ENCODE measurements at places on chromosomes 2 and 18.
A peak's percentile ranks its signal among the peaks of the same experiment; 100 is the strongest.

DNA sequence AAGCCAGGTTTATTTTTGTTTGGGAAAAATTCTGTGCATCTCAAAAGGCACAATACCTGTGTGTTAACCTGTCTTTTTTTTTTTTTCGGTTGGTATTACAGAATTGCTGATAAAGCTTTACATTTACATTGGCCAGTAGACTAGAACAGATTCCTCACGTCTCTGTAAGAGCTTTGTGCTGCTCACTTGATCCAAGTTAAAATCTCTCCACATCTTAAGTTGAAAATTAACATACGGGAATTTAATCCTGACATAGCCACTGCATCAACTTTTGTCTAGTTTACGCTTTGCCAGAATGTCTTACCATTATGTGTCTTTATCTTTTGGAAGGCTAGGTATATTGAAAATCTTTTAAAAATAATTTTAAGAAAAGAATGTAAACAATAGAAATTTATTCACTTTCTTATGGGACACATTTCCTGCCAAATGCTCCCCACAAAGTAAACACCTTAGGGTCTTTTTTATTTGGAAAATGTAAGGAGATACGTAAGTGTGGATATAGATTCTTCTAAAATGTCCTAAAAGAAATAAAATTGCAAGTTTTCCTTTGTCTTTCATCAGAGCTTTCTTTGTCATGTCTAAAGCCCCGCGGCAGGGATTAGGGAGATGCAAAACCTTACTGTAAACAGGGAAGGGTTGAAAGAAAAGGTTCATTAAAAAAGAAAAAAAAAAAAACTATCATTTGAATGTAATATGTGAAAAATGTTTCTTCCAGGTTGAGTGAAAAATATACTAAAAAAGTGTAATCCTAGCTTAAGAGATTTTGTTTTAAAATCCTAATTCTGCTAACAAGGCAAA lies 912.8 kb downstream of the NRXN1 start:
- H3K4me1 ChIP-seq: no peaks in the 10 kb centered on the region
- no peak overlapping the region for H3K27ac ChIP-seq
- no peak overlapping the region for H3K4me3 ChIP-seq
- no peak for DNase-seq
- no peaks in the 10 kb centered on the region for H3K27me3 ChIP-seq
- H3K36me3 ChIP-seq: no peaks in the 10 kb centered on the region

- DNase-seq: no peak
- H3K27ac ChIP-seq: no peak overlapping the region
- H3K4me3 ChIP-seq: no peak overlapping the region
- H3K4me1 ChIP-seq: no peaks in the 10 kb centered on the region
- no peaks in the 10 kb centered on the region for H3K36me3 ChIP-seq
Measured at GRCh38 chr2:216465579-216466195, 33.0 kb upstream of the RPL37A start.

DNA sequence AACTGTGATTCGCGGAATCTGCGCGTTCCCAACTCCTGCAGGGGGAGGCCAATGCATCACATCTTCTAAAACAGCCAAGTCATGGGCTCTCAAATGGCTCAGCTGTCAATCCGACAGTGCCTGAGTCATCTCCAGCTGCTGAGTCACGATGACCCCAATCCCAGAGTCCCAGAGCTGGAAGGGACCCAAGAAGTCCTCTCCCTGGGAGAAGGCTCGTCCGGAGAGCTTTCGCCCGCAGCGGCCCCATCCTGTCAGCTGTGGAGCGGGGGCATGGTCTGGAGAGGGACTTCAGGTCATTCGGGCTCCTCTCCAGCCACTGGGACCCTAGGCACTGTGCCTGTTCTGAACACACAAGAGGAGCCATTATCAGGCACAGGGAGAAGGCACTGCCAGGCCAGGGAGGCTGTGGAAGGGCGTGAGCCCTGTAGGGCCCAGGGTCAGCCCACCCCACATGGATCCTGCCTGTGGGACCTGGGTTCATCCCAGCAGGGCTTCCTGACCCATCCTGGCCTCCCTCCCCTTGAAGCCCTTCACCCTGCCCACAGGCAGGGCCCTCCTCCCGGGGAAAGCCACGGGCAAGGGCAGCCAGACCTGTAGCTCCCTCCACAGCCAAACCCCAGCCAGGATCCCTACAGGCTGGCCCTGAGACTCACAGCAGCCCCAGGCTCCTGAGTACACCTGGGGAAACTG lies 47.6 kb upstream of the GPC1 start:
- H3K4me1 ChIP-seq: no peaks in the 10 kb centered on the region
- no peak overlapping the region for H3K4me3 ChIP-seq
- no peak for DNase-seq
- no peaks in the 10 kb centered on the region for H3K27me3 ChIP-seq
- no peak overlapping the region for H3K27ac ChIP-seq

- DNase-seq: no peak
- no peak overlapping the region for H3K27ac ChIP-seq
- no peaks in the 10 kb centered on the region for H3K36me3 ChIP-seq
Measured at GRCh38 chr2:119009110-119009509, 67.1 kb downstream of the MARCO start.

DNA sequence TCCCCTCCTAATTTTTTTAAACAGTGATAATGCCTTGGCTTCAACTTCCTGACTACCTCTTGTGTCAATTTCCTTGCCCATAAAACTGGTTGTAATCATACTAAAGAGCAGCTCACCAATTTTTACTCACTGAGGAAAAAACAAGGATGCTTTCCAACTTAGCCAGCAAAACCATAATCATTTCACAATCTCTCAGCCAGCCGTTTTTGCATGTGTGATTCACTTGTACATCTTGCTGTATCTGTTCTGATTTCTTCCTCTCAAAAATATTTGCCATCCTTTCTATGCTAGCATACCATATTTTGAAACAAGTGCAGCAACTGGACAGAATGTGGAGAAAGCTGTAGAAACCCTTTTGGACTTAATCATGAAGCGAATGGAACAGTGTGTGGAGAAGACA lies 60.7 kb downstream of the RAB27B start:
- H3K27me3 ChIP-seq: no peaks in the 10 kb centered on the region
- no peaks in the 10 kb centered on the region for H3K36me3 ChIP-seq
- no peaks in the 10 kb centered on the region for H3K4me1 ChIP-seq

GRCh38 chr2:219541611-219542180 lies 1.9 kb downstream of the CHPF start:
- no peak overlapping the region for H3K27ac ChIP-seq
- no peaks in the 10 kb centered on the region for H3K27me3 ChIP-seq
- no peaks in the 10 kb centered on the region for H3K36me3 ChIP-seq

- no peak overlapping the region for H3K4me3 ChIP-seq
- H3K27me3 ChIP-seq: peaks cover 4% of the 10 kb centered on the region
- no peaks in the 10 kb centered on the region for H3K36me3 ChIP-seq
- DNase-seq: no peak
Measured at GRCh38 chr18:59202258-59202820, 17.6 kb upstream of the GRP start.

DNA sequence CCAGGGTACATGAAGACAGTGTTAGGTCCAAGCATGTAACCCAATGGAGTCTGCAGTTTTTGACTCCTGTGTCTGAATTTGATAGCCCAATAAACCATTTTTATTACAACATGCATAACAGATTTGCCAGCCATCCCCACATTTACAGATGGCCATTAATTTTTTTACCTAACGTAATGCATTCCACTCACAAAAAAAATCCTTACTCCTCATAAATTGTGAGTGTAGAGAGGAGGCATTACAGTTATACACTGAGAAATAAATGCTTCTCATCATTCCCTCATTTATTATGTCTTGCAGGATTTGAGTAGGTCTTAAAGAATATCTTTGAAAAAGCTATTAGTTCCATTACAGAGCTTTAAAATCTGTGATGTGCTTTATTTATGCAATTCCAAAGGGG lies 193.8 kb downstream of the CMPK2 start:
- DNase-seq: no peak
- no peak overlapping the region for H3K27ac ChIP-seq
- no peaks in the 10 kb centered on the region for H3K27me3 ChIP-seq
- no peak overlapping the region for H3K4me3 ChIP-seq

DNA sequence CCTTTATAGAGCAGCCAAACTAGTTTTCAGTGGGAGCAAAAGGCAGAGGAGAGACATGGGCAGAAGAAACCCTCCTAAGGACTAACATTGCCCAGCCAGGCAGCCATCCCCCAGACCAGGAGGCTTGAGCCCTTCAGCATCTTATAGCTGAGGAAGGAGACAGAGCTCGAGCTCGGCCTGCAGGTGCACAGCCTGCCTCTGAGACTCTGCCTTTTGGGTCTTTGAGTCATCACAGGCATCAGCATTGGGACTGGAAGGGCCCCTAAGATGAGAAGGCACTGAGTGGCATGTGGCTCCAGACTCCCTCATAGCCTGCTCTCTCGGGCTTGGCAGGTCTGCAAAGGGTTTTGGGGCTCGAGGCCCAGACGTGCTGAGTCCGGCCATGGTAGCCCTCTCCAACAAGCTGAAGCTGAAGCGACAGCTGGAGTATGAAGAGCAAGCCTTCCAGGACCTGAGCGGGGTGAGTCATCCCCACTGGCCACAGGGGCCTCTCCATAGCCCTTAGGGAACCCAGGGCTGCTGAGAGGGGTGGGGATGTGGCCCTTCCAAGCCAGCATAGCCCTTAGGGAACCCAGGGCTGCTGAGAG lies 84.1 kb downstream of the EPAS1 start:
- DNase-seq: no peak
- no peaks in the 10 kb centered on the region for H3K27me3 ChIP-seq

- DNase-seq: no peak
- no peak overlapping the region for H3K4me3 ChIP-seq
- no peaks in the 10 kb centered on the region for H3K36me3 ChIP-seq
- H3K27me3 ChIP-seq: no peaks in the 10 kb centered on the region
Measured at GRCh38 chr2:2291500-2292260, 39.4 kb downstream of the MYT1L start.

DNA sequence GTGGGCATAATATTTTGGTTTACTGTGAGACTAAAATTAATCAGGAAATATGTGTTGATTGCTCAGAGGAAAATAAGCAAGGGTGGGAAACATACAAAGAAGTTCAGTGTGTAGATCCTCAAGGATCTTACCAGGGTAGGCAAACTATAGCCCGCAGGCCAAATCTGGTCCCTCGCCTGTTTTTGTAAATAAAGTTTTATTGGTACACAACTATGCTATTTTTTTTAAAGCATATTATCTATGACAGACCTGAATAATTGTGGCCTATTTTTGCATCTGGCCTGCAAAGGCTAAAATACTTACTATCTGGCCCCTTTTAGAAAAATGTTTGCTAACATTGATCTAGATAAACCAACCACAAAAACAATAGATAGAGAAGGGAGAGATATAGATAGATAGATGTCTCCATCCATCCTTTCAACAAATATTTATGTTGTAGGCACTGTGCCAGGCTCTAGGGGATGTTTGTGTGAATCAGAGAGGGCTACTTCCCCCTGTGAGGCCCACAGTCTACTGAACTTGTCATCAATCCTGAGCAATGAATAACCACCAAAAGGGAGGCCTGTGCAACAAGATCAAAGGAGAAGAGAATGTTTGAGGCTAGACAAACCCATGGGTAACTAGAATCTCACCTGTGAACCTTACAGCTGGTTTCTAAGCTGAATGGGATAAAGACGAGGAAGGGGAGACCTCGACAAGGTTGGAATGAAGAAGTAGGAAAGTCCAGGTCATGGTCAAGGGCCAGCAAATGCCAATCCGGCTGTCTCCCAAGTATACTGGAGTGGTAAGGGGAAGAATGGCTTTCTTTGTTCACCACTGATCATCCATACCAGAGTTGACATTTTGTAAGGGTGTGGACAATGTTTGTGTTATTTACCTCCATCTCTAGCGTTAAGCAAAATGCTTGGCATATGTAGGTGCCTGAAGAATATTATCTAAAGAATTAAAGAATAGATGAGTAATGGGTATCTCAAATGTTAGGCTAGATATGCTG lies 23.6 kb downstream of the ALPK2 start:
- no peak overlapping the region for H3K4me3 ChIP-seq
- H3K4me1 ChIP-seq: peaks cover 32% of the 10 kb centered on the region
- no peak overlapping the region for H3K27ac ChIP-seq
- no peaks in the 10 kb centered on the region for H3K27me3 ChIP-seq
- H3K36me3 ChIP-seq: no peaks in the 10 kb centered on the region

DNA sequence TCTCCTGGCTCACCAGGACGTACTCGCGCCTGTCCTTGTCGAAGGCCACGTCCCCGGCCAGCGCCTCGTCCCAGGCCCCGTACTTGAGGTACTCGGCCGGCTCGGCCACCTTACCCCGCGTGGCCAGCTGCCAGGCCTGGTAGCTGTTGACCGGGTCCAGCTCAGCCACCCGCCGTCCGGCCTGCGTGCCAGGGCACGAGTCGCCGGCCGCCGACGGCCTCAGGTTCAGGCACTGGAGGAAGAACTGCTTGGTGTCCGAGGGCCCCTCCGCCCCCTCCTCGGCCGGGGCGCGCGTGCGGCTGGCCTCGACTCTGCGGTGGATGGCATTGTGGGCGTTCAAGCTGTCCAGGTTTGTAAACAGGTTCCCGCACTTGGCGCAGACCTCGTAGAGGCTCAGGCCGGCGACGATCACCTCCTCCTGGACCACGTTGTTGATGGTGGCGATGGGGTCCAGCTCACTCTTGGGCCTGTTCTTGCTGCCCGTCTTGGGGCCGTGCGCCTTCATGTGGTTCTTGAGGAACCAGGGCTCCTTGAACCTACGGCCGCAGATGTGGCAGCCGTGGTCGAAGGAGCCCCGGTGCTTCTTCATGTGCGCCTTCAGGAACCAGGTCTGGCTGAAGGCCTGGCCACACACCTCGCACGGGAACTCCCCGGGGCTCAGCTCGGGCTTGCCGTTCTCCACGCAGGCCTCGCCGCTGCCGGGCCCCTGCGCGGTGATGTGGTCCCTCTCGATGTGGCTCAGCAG lies 53.2 kb downstream of the ZNF516 start:
- no peaks in the 10 kb centered on the region for H3K4me1 ChIP-seq
- H3K36me3 ChIP-seq: no peaks in the 10 kb centered on the region
- no peaks in the 10 kb centered on the region for H3K27me3 ChIP-seq

DNA sequence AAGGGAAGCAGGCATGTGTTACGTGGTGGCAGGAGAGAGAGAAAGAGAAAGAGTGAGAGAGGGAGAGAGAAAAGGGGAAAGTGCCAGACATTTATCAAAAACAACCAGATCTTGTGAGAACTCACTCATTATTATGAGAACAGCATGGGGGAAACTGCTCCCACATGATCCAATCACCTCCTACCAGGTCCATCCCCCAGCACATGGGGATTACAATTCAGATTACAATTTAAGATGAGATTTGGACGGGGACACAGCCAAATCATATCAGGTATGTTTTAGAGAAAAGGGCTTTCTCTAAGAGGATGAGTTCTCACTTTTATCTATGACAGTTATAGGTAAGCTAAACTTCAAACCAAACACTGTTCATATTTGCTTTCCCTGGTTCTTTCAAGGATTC lies 597.3 kb upstream of the PIK3C3 start:
- H3K36me3 ChIP-seq: no peaks in the 10 kb centered on the region
- DNase-seq: no peak
- no peaks in the 10 kb centered on the region for H3K4me1 ChIP-seq
- no peaks in the 10 kb centered on the region for H3K27me3 ChIP-seq
- no peak overlapping the region for H3K4me3 ChIP-seq

- H3K27ac ChIP-seq: peak overlapping the region; percentile 39
- peaks cover 6% of the 10 kb centered on the region for H3K36me3 ChIP-seq
- no peaks in the 10 kb centered on the region for H3K27me3 ChIP-seq
- no peak for DNase-seq
- H3K4me1 ChIP-seq: peaks cover 15% of the 10 kb centered on the region
Measured at GRCh38 chr2:130336877-130337734, 5.6 kb upstream of the IMP4 start.

Data from CD8-positive, alpha-beta memory T cell (primary cell).